Stimulated activated CD8-positive, alpha-beta memory T cell treated with anti-CD3 and anti-CD28 coated beads, Interleukin-15, amount 100 ng/mL, for 24 hours (primary cell): ENCODE measurements at places on chromosomes 11 and 22.

DNA sequence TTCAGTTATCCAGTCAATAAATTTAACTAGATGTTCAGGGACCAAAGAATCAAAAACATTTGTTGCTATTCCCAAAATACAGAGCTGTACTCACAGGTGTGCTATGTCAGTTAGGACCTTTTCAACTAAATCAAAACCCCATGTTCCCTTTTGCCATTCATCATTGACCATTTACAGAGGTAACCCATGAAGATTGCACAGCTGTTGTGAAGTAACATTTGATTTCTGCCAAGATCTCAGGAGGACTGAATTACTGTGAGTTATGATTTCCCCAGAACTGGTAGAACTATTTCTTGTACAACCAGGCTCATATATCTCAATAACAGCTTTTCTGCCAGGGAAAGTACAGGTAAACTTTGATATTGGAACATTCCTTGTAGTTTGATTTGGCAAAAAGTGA, 131.1 kb upstream of the FIBIN start:
- no peak for DNase-seq

GRCh38 chr11:69588270-69588669, 52.7 kb upstream of the CCND1 start:
- DNase-seq: no peak

GRCh38 chr11:7494086-7494745, 8.9 kb downstream of the OLFML1 start:
- no peak for DNase-seq

GRCh38 chr11:117610045-117610444, 187.0 kb downstream of the DSCAML1 start:
- DNase-seq: no peak

- DNase-seq: no peak
These were observed 21.8 kb upstream of the LRRC10B start for GRCh38 chr11:61486779-61487178.

GRCh38 chr11:3022300-3022967, 30.3 kb upstream of the NAP1L4 start:
- no peak for DNase-seq

DNA sequence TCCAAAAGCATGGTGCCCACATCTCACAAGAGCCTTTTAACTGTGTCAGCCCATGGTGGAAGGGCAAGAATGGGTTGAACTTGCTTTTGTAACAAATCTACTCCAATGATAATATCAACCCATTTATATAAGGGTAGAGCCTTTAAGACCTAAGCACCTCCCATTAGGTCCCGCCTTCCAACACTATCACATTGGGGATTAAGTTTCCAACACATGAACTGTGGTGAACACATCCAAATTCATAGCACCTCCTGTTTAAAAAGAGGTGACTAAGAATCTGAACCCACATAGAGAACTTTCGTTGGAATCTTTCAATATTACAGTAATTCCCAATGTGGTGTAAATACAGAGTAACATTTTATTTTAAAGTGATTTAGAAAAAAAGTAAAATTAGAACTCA, 9.2 kb upstream of the CNTF start:
- no peak for DNase-seq

DNA sequence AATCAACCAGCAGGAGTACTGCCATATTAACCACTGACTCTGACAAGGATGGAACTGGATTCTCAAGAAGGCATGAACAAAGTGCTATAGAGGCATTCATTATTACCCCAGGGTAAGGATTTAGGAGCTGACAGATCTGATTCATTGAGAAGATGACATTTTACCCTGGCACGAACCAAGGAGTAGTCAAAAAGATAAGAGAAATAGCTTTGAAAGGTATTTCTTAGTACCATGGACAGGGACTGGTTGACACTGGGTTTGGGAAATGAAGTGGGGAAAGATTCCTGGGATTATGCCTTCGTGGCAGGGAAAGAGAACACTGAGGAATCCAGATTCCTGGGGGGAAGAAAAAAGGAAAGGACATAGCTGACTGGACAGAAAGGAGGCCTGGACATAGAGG, 5.1 kb upstream of the SAAL1 start:
- DNase-seq: no peak

GRCh38 chr11:86678296-86678695, 5.9 kb upstream of the ME3 start:
- DNase-seq: no peak

DNA sequence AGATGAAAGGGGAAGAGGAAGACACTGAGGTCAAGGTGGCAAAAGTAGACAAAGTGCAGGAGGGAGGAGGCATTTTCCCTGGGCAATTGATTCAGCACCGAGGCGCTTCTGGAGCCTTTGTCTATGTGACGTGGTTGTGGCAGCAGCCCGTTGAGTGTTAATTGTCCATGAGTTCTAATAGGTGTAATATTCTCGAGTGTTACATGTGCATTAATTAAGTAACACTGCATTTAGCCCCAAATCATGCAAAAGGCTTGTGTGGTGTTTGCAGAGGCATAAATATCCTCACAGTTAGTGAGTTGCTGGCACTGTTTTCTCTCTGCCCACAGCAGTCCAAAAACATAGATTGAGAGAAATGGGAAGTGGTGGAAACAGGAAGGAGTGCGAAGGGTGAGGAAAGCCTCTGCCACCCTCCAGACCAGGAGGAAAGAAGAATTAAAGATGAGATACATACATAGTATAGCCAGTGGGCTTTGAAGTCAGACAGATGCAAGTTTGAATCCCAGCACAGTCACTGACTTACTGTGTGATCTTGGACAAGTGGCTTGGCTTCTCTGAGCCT, 361.2 kb downstream of the MN1 start:
- DNase-seq: no peak

DNA sequence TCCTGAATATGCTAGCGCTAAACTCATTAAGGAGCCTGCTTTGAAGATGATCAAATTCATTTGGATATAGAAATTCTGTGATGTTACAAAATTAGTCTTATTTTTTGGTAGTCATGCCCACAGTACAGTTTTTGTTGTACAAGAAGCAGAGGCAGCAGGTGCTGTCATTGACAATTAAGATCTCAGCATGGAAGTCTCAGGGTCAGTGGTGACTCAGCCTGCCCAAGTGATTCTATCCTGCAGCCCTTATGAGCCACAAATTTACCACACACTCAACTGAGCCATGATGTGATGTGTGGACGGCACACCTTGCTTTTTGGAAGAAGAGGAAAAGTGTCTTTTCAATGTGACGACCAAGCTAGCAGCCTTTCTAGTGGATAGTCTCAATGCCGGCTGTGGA, 153.6 kb upstream of the SORL1-AS1 start:
- no peak for DNase-seq

- DNase-seq: peak; percentile 43
These were observed 41.8 kb downstream of the TST start for GRCh38 chr22:36977401-36977861.

- DNase-seq: no peak
These were observed 1.1 kb upstream of the ENTHD1 start for GRCh38 chr22:39894554-39895092.

DNA sequence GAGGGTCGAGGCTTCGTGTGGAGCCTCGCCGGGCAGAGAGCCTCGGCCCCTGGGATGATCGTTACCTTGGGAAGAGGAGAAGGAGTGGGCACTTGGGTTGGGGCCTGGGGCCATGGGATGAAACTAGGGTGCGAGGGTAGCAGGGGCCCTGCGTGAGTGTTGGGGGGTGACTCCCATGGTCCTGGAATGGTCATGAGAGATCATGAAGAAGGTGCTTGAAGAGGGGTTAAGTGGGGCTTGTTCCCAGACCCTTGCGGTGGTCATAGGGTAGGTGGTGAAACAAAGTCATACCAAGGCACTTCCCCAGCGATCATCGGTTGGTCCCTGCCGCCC, 284 bp downstream of the CCS start:
- DNase-seq: no peak

DNA sequence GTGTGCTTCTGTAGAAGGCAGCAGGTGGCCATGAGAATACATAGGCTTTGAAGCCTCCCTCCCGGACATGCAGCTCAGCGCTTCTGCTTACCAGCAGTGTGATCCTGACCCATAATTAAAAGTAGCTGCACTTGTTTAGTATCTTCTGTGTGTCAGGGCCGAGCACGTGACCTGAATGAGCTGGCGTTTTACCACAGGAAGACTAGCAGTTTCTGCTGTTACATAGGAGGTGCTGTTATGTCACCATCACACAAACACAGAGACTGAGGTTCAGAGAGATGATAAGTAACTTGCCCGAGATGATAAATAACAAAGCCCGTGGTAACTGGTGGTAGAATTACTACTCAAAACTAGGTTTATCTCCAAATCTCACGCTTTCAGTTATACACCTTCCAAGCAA, 329.5 kb downstream of the OPCML start:
- no peak for DNase-seq

DNA sequence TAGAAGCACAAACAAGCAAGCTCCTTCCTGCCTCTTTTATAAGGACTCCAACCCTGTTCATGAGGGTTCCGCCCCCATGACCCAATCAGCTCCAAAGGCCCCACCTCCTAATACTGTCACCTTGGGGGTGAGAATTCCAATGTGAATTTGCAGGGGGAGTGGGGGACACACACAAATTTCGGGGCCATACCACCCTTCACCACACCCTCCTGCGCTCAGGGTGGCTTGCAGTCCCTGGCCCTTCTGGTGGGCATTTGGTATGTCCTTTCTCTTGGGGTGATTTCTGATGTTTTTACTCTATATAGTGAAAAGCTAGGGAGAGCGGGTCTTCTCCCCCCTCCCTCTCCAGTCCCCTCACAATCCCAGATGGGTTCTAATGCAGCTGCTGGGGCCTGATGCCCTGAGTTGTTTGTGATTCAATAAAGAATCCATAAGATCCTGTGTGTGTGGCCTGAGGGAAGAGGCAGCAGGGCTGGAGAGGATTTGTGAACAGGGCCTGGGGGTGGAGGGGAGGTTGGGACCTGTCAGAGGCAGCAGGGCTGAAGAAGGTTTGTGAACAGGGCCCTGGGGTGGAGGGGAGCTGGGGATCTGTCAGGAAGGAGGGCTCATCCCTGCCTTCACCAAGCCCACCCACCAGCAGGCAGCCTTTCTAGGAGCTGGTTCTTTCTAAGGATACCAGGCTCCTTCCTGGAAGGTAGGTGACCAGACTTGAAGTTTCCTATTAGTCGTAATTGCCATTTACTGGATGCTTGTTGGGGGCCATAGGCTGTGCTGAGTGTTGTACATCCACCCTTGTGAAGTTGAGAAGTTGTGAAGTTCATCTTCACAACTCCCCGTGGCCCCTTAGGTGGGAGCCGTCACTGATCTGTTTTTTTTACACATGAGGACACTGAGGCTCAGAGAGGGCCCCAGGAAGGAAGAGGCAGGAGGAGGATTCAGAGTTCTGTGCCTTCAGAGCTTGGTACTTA, 7.9 kb downstream of the SLC35C1 start:
- no peak for DNase-seq

DNA sequence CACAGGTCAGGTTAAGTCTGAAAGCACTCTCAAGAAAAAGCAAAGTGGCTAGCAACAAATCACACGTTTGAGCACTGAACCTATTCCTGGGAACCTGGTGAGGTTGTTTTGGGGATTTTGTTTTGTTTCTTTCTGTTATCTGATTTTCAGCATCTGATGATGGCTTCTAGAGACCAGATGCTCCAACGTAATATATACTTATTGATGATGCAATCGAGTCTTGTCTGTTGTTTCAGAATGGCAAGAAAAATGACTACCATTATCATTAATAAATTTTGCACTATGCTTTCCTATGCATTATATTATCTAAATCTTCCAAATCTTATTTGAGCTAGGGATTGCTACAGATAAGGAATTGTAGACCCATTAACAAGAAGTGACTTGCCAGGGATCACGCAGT, 312.3 kb upstream of the FAT3 start:
- no peak for DNase-seq

DNA sequence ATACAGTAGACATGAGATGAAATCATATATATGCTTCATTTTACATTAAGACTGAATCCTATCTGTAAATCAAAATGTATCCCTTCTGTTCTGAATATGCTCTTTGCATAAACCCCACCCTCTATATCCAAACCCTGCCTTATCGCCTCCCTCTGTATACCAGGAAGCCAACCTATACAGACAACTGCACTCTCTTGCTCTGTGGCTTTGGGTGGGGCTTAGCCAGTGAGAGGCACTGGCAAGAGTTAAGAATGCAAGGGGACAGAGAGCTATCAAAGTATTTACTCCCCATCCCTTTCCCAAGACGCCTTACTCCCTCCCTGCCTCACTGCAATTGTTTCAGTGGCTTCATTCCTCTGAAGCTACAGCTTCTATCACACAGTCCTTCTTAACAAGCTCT, 309.8 kb downstream of the TTC28 start:
- no peak for DNase-seq

- no peak for DNase-seq
These were observed 48.0 kb upstream of the CARS1 start for GRCh38 chr11:3104961-3105790.

GRCh38 chr11:104688731-104689130, 209.5 kb downstream of the CASP12 start:
- DNase-seq: no peak

GRCh38 chr22:17597217-17597616, 31.3 kb downstream of the ATP6V1E1 start:
- DNase-seq: no peak

GRCh38 chr11:77183431-77183984, 55.5 kb downstream of the MYO7A start:
- no peak for DNase-seq

DNA sequence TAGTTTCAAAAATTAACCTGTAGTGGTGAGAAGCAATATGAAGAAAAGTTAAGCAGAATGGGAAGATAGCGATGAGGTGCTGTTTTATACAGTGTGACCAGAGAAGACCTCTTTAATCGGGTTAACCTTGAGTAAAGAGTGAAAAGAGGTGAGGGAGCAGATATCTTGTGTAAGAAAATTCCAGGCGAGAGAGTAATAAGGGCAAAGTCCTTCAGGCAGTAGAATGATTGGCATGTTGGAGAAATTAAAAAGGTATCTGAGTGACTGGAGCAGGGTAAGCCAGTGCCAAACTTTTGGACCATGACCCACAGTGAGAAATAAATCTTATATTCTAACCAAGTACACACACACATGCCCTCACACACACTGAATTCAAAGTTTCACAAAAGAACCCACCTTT, 374.7 kb upstream of the LARGE1 start:
- DNase-seq: no peak

DNA sequence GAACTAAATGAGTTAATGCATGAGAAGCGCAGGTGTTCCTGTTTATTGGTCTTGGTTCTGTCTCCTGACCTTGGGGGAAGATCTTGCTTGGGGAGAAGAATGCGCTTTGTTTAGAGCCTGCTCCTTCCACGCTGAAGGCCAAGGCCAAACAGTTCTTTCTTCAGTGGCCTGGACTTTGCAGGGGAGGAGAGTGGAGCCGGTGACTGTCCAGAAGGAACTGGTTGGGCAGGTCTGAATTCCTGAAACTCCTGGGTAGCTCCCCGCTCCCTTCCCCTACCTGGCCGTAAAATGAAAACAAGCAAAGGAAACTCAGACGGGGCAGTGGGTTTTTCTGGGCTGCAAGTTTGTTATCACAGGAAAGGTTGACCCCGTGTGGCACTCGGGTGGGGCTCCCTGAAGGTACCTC, 3.6 kb downstream of the ARHGAP8 start:
- DNase-seq: no peak

DNA sequence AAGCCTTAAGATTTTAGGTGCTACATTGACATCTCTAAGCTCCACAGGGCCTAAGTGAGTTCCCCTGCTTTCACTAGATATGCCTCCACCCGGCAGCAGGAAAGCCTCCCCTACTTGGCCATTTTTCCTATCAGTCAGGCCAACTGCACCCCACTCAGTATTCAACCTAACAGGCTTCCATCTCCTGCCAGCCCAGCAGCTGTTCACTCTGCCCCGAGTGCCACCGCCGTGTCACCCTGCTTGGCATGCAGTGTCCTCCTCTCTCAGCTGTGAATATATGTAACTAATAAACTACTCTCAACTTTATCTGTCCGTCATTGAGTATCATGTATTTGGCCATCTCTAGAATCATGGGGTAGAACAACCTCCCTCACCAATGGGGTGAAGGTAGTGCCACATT, 9.0 kb upstream of the OR6M1 start:
- no peak for DNase-seq
